ENCODE measurements at places on chromosomes 1 and 21. TPM values are rescaled to one million over a fixed set of nuclear protein-coding genes. Genes with fewer than 3 reads are reported as not detected.

The RGS13 gene
- total RNA-seq, result 5.5 TPM

The TNFRSF9 gene
- total RNA-seq, result 1.2 TPM

The KISS1 gene
- not detected for total RNA-seq

The TNNT2 gene
- 2.6 TPM for total RNA-seq

The SASS6 gene
- 1.7 TPM for total RNA-seq

All from umbilical cord (tissue), 2 donors.